ENCODE measurements at places on chromosomes 11 and 22.

DNA sequence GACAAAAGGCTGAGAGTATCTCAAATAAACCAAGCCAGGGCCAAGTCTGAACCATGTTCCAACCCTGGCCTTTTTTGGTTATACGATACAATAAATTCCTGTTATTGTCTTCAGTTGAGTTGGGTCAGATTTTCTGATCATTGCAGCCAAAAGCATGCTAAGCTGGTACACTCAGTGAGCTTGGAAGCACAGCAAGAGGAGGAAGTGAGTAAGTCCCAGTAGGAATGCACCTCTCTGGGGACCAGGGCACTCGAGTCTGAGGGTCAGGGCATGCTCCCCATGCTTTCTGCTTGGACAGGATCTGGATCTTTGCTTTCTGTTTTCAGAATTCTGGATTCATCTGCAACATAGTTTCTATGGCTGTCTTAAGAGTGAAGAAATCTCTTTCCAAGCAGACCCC, 73.1 kb downstream of the TMPRSS5 start:
- ATAC-seq: no peak

DNA sequence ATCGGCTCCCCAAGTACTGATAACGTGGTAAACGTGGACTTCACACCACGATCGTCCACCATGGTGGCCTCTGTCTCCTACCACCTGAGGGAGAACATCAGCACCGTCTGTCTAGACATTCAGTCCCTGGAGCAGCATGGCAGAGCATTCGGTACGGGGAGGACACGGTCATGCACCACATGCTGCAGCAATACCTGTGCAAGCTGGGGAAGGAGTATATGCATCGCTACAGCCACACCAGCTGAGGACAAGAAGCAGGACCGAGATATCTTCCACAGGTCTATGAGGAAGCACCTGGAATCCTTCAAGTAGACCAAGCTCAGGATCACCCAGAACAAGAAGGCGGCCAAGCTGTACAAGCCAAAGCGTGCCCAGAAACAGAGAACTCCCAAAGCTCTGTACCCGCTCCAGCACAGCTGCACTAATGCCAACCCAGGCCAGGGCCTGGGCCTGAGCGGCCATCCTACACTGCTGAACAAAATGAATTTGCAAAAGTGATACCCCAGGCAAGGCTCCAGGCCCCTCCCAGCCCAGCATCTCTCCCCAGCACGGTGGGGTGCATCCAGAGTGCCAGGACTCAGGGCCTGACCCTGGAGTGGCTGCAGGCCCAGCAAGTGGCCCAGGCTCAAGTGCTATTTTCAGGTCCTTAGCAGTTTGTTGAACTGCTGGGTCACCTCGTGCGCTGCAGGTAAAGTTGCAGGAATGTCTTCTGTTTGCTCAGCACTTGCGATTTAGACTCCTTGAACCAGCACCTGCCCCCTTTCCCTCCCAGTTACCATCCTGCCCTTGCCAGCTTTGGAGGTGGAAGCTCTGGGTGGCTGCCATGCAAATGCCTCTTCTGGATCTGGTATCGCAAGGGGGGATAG, 119.3 kb upstream of the SERPIND1 start:
- no peak for ATAC-seq

DNA sequence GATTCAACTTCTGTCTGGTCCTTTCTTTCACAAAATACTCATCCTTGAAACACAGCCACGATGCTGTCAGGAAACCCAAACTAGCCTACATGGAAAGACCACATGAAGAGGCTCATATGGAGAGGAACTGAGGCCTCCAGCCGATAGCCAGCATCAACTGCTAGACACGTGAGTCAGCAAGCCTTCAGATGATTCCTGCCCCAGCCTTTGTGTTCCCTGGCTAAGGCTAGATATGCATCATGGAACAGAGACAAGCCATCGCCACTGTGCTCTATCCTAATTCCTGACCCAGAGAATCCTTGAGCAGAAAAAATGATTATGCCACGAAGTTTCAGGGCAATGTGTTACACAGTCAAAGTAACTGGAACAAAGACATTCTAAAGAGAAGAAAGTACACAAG, 75.5 kb downstream of the ENTHD1 start:
- peak; percentile 30 for ATAC-seq

DNA sequence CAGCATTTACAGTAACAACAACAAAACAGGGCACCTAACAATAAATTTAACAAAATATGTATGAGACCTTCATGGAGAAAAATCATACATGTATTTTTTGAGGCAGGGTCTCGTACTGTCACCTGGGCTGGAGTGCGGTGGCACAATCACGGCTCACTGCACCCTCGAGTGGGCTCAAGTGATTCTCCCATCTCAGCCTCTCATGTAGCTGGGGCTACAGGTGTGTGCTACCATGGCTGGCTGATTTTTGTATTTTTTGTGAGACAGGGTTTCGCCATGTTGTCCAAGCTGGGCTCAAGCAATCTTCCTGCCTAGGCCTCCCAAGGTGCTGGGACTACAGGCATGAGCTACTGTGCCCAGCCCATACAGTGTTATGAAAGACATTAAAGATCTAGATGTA, 278.1 kb downstream of the SWAP70 start:
- ATAC-seq: no peak

DNA sequence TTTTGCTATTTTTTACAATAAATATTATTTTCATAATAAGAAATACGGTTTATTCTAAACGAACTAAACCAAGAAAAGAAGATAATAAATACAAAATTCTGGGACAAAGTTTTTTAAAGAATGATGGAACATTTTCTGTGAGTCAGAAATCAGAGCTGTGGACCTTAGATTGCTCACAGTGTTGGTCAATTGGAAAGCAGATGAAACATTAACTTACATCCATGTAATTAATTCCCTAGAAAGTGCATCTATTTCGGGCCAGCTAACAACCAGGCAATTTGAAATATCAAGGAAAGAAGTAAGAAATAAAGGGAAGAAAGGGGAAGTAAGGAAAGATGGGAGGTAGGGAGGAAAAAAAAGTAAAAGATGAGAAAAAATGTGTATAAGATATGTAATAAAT, 1569.8 kb upstream of the TENM4 start:
- no peak for ATAC-seq

DNA sequence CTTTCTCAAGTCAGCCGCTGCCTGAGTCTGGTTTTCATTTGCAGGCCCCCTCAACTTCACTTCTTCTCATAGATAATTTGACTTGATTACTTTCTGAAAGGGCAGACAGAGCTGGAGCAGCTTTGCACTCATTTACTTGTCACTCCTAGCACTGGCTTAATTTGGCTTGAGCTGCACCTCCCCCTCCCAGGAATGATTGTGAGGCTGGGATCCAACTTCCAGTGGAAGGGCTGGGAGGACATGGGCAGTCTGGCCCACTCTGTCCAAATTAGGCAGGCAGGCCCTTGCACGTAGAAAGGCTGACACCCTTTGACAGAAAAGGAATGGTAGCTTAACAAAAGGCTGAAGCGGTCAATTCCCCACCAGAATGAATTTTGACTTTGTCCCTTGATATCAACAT, 453.9 kb downstream of the ETS1 start:
- no peak for ATAC-seq

DNA sequence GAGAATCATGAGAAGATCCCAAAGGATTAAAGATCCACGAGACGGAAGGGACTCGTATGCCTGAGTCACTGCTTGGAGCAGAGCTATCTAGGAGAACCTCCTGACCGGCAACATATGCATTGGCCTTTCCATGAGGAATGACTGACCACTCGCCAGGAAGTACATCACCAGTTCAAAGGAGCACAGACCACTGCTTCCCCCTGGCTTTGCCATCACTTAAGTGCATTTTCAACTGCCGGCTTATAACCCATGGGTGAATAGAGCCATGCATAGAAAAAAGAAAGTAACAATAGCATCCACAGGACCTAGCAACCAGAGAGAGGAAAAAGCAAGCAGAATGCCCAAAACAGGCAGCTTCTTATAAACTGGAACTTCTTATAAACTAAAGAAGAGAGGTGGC, 98.3 kb upstream of the ZC3H12C start:
- no peak for ATAC-seq

DNA sequence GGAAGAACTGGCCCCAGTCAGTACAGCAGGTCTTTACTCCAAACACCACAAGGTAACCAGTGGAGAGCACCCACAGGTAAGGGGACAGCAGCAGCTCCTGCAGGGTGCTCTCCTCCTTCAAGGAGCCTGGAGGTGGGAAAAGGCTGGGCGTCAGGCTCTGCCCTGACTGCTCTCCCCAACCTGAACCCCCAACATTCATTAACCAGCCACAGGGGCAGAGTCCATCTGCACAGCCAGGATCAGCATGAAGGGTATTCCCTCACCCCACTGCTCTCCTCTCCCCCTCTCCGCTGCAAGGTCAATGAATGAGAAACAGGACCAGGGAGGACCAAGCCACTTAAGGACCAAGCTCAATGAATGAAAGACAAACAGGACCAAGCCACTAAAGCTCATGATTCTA, 3.7 kb downstream of the SLC37A4 start:
- no peak for ATAC-seq

GRCh38 chr22:39219071-39220039, 25.4 kb downstream of the PDGFB start:
- ATAC-seq: no peak

DNA sequence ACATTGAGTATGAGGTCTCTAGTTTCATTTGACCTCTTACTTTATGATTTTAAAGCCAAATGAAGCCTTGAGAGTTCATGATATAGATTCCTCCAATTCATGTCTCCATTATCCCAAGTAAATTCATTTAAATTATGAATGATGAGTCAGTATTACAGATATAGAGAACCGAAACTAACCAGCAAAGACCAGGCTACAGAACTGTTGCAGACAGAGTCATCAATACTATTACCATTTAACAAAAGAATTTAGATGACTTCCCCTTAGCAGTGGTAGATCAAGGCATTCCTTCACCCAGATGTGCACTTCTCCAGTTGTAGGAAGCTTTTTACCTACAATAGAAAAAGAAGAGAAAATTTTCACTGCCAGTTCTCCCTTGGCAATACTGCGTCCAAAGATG, 11.8 kb upstream of the CCDC89 start:
- no peak for ATAC-seq

DNA sequence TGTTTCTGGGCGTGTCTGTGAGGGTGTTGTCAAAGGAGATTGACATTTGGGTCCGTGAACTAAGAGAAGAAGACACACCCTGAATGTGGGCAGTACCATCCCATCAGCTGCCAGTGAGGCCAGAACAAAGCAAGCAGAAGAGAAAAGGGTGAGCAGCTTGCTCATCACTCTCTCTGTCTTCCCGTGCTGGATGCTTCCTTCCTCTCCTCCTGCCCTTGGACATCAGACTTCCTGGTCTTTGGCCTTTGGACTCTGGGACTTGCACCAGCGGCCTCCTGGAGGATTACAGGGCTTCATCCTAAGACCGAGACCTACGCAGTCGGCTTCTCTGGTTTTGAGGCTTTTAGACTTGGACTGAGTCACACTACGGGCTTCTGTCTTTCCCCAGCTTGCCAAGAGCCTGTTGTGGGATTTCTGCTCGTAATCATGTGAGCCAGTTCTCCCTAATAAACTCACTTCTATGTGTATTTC, 18.8 kb downstream of the APOL2 start:
- peak; percentile 70 for ATAC-seq

DNA sequence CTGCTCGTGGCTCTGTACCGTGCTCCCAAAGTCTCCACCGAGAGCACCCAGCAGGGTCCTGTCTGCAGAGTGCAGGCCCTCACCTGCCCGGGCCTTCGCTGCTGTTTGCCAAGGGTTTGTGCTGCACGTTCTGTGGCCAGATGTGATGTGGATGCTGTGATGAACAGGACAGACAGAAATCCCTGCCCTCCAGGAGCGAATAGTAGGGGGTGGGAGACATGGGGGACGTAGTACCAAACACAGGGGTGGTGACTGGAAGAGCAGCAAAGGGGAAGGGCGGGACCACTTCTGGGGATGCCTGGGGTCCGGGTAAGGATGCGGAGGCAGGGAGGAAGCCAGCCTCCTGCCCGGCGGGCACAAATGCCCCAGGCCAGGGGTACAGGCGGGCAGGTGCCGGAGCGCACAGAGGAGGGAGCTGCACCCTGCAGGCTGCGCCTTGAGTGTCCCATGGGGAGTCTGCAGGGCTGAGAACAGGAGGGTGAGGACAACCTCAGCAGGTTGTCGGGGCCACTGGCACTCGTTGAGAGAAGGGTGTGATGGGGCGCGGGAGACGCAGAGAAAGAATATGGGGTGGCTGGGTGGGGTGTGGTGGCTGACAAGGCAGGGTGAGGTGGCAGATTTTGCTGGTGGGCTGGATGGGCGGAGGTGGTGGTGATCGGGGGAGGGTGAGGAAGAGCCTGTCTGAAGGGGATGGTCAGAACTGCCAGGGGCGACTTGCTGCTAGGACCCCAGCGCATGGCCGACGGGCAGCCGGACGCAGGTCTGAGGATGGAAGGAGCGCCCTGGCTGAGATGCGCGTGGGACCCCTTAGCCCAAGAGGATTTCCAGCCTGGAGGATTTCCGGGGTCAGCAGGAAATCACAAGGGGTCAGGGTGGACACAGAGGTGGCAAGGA, 16.3 kb upstream of the CTSD start:
- no peak for ATAC-seq

DNA sequence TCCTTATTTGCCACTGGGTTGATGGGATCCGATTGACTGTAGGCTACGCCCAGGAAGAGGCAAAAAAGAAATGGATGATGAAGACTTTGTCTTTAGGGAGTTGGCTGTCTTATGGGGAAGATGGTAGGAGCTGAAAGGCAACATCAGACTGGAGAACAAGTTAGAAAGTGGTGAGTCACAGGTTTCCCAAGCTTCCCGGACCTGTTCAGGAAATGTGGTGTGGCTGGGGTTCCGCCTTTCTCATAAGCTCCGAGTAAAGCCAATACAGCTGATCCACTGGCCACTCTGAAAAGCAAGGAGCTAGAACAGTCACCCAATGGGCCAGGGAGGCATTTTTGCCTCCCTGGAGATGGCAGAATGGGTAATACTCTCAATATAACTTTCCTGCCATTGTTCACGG, 194.5 kb downstream of the SNX19 start:
- ATAC-seq: peak; percentile 83

- peak; percentile 91 for ATAC-seq
These were observed 83.1 kb upstream of the MTNR1B start for GRCh38 chr11:92886243-92886905.

- peak; percentile 7 for ATAC-seq
These were observed 2.2 kb downstream of the FXYD2 start for GRCh38 chr11:117822074-117823033.

DNA sequence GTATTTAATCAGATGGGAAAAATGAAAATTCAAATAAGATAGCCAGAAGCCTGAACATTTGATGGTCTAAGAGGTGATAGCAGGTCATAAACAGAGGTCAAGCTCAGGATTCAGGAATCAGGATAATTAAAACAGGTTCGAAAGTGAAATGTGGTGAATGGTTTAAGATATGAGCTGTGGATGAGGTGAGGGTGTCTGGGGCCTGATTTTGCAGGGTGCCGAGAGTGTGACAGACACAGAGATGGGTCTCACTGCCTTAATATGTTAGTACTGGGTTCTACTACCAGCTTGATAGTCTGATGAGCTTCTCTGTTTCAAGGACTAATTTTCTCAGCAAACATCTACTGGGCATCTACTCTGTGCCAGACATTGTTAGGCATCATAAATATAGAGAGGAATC, 19.9 kb upstream of the EMSY start:
- ATAC-seq: no peak

Measured in motor neuron (in vitro differentiated cells).